ENCODE measurements at places on chromosomes 6 and 20.

GRCh38 chr20:36260316-36260715 is 24.0 kb downstream of the AAR2 start:
- no peak for DNase-seq

DNA sequence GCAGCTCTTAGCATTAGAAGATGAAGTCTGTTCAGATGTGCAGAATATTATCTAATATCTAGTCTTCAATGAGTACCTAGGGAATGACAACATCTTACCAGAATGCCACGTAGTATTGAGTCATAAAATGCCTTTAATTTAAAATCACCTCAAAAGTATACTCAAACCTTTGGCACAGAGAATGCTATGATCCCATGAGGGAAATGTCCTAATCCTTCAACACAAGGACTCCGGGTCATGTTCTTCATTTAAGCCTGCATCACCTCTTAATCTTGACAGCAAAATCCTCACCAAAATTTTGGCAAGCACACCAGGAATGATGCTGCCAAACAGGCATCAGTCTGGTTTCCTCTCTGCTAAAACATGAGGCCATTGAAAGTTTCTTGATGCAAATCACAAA is 23.6 kb upstream of the MARCKS start:
- DNase-seq = no peak

GRCh38 chr20:2164966-2165365 is 63.3 kb downstream of the STK35 start:
- DNase-seq = no peak

- no peak for DNase-seq
These were observed 3.3 kb downstream of the TRMT11 start for GRCh38 chr6:125989631-125990030.

DNA sequence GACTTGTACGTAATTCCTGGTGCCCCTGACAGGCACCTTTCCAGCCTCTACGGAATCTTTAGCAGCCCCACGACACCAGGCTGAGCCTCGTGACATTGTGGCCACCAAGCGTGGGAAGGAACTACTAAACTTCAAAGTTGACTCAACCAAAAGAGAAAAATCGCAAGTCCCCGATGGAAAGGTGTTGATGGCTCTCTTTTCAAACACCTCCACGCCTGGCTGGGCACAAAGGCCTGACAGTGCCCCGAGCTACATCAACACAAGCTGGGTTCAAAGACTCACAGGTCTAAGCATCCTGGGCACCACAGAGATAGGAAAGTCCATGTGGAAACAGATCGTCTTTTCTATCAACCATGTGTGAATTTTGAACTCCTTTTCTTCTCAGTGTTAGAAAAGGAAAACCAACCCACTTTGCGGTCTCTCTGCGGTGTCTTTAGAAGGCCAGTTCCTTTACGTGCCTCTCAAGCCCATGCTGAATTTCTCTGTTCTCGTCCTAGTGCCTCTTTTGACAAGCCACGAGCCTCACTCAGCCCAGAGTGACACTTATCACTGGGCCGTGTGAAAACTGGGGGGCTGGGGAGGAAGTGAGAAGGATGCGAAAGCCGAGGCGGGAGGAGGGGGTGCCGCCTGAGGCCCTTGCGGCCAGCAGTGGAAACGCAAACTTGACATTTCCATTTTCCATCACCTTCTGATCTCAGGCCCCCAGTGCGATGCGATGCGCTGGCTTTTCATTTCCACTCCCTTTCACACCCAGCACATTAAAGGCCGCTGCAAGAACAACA is 59.4 kb downstream of the GFOD1 start:
- no peak for DNase-seq

DNA sequence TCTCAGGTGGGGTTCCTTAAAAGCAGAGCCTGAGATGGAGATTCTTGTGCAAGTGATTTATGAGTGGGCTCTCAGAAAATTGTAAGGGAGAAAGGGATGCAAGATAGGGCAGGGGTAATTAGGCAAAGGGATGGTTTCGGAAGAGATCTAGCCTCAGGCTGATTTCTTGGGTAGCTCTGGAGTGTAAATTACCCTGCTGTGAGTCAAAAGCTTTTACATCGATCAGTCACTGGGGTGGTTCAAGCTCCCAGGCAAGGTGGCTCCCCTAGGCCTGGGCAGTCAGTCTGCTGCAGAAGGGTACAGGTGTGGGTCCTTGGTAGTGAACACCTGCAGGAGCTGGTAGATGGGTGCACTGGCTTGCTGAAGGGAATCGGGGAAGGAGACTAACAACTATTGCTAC is 11.1 kb upstream of the PM20D2 start:
- no peak for DNase-seq

GRCh38 chr20:5612581-5613301 is 137.5 kb upstream of the SHLD1 start:
- DNase-seq = no peak

DNA sequence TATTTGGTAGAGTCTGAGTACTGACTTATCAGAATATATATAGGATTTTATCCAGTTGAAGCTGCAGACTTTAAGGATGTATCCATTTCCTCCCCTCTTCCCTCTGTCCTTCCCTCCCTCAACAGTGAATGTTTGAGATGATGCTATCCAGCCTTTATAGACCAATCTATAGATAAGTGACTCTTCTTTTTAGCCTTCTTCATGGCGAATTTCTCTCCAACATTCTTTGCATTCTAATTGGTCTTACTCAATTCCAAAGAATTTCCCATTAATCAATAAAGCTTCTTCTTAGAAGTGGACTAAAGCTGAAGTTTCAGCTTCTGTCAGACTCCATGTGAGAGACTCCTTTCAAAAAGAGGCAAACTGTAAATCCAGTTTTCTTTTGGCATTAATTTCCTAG is 99.3 kb downstream of the AIG1 start:
- DNase-seq = no peak

- DNase-seq = no peak
These were observed 3.6 kb downstream of the TBCC start for GRCh38 chr6:42742116-42742894.

DNA sequence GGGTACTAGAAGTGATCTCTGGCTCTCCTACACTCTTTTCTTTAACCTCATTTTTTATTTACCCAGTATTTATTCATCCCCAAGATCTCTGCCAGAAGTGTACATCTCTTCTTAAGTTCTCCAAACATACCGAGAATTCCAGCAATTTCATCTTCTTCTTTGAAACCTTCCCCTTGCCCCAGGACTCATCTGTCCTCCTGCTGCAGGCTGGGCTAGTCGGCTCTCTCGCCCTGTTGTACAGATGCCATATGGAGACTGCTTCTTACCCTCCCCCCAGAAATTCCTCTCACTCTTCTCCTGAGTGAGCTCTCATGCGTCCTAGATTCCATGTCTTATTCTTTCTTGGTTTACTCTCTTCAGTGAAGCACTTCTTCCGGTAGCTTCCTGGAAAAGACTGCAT is 21.9 kb upstream of the PNRC1 start:
- no peak for DNase-seq

GRCh38 chr20:6940048-6940447 is 172.6 kb downstream of the BMP2 start:
- DNase-seq = no peak

DNA sequence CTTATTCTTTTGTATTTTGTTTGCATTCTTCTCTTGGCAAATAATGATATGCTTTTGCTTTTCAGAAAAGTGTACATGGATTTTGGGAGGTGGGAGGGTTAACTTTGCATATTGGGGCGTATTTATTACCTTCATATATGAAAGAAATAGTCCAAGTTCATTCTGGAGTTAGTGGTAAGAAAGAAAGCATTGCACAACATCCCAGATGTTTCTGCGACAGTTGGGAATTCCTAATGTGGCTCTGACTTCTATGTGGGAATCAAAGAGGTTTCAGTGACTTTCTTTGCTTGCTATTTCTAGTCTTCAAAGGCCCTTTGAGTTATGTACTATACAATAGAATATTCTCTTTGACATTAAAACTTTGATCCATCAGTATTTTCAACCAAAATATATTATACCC is 78.1 kb downstream of the MMUT start:
- no peak for DNase-seq

DNA sequence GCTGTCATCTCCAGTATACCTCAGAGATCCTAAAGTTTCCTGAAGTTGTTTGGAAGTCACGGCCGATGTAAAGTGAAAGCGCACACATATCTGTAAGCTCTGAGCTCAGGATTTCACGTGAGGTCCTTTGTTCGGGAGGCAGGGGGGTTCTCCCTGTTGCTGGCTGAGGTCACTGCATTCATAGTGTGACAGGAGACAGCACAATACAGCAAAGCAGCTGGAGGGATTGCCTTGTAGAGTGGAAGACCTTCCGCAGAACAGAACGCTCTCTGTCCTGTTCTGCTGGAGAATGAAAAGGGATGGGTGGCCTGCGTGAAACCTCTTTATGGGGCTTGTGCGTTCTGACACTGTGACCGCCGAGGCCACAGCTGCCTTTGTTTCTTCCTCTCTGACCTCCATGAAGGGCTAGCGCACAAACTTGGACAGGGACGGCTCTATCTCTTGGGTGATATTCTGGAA is 13.4 kb upstream of the SERPINB1 start:
- DNase-seq = no peak

GRCh38 chr20:22214296-22214695 is 370.1 kb downstream of the FOXA2 start:
- no peak for DNase-seq

- DNase-seq = no peak
These were observed 98.7 kb downstream of the SHLD1 start for GRCh38 chr20:5848711-5849505.

- DNase-seq = no peak
These were observed 48.0 kb upstream of the STXBP5 start for GRCh38 chr6:147156218-147156617.

GRCh38 chr6:30824698-30825097 is 59.6 kb upstream of the DDR1 start:
- no peak for DNase-seq

DNA sequence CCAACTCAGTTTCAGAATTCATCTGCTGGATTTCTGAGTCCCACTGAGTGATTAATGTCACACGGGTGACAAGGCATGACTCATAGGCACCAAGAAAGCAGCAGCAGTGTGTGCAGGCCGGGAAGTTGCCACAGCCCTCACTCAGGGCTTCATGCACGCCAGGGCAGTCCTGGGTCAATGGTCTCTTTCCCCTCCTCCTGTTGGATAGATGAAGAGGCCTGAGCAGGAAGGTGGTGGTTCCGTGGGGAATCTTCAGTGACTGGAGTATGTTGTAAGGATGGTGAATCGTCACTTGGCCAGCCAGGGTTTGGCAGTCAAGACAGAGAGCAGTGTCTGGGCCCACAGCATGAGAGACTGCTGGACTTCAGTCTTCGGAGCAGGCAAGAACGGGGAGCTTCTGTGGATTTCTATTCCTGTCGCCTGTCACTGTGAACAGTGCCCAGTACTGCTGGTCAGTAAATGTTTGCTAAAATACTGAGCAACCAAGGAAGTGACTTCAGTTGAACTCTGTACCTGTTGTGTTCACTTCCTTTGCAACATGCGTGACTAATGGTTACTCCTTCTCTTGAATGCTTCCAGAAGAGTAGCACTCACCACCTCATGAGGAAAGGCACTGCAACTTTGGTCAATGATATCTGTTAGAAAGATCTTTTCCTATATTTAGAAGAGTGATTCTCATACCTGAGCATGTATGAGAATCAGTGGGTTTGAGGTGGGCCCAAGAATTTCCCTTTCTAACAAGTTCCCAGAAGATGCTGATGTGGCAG is 62.0 kb upstream of the CD93 start:
- DNase-seq = no peak

GRCh38 chr20:56433221-56433879 is 21.3 kb downstream of the CASS4 start:
- no peak for DNase-seq

DNA sequence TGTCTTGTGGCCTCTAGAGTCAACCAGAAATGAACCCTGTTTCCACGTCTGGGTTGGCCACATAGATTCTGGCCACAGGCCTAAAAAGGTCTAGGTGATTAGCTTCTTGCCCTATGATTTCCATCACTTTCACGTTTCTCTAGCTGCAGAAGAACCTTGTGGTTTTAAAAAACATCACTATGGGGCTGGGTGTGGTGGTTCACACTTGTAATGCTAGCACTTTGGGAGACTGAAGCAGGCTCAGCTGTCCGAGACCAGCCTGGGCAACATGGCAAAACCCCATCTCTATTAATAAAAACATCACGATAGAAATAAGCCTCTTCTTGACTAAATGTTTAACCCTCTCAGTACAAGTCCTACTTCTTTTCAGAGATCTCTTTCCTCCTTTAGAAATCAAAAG is 27.6 kb downstream of the POLR1C start:
- no peak for DNase-seq

DNA sequence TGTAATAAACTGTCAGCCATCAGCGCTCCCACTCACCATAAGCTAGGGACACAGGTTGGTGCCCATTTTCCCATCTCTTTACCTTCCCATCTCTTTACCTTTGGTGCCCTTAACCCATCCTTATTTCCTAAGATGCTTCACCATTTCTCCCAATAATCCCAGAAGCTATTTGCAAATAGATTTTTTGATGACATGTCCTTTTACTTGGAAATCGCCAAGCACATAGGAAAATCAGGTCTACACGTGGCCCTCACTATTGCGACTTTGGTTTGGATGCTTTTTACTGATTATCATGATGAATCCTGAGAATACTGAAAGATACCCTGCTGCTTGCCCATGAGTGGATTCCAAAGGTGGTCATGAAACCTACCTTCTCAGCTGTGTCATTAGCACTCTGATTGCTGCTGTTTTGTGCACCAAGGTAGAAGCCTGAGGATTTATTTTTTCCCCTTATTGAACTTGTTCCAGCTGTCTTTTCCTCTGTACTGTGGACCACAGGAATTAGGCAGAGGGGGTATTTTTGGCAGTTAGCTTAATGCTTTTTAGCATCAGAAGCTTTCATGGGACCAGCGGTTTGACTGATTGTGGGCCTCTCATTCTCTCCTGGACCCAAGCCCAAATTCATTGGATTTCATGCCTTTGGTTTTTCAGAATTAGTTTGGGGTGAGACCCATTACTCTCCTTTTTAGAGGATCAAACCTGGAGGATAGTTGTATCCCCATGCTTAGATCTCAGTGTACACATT is 229.6 kb upstream of the RIN2 start:
- no peak for DNase-seq

DNA sequence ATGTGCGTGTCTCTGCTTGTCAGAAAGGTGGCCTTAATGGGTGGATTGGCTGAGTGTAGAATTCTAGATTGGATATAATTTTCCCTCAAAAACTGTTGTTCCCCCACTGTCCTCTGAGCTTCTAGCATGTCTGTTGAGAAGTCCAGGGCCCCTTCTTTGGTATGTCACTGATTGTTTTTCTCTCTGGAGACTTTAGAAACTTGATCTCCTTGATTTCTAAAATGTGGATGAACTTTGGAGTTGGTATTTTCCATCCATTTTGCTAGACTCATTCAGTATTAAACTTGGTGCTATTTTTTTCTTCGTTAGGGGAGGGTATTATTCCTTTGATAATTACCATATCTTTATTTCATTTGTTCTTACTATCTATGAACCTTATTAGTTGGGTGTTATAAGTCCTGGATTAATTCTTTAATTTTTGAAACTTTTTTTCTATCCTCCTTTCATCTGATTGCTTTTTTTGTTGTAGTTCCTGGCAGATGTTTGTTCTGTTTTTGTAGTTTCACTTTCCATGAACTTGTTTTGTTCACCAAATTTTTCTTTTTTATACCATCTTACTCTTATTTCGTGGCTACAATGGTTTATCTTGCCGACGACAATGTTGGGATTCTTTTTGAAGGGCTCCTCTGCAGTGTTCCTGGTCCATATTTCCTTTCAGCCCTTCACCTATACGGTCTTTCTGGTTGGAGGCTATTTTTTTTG is 68.4 kb downstream of the ARID1B start:
- DNase-seq = no peak
